ENCODE measurements at places on chromosomes 11 and 22.
A peak's percentile ranks its signal among the peaks of the same experiment; 100 is the strongest.

DNA sequence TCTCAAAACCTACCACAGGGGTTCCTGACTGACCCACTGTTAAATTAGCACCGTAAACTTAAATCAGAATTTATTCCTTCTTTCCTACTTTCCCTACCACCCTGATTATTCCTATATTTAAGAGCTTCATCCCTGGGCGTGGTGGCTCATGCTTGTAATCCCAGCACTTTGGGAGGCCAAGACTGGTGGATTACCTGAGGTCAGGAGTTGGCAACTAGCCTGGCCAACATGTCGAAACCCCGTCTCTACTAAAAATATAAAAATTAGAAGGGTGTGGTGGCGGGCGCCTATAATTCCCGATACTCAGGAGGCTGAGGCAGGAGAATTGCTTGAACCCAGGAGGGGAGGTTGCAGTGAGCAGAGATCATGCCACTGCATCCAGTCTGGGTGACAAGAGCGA, 20.3 kb downstream of the ALG9 start:
- no peak for DNase-seq

- no peak for DNase-seq
These were observed 15.5 kb upstream of the GRK3 start for GRCh38 chr22:25548866-25549464.

GRCh38 chr22:46180370-46181137, 30.2 kb downstream of the PPARA start:
- no peak for DNase-seq

- no peak for DNase-seq
These were observed 47.8 kb downstream of the TEAD1 start for GRCh38 chr11:12721816-12722604.

DNA sequence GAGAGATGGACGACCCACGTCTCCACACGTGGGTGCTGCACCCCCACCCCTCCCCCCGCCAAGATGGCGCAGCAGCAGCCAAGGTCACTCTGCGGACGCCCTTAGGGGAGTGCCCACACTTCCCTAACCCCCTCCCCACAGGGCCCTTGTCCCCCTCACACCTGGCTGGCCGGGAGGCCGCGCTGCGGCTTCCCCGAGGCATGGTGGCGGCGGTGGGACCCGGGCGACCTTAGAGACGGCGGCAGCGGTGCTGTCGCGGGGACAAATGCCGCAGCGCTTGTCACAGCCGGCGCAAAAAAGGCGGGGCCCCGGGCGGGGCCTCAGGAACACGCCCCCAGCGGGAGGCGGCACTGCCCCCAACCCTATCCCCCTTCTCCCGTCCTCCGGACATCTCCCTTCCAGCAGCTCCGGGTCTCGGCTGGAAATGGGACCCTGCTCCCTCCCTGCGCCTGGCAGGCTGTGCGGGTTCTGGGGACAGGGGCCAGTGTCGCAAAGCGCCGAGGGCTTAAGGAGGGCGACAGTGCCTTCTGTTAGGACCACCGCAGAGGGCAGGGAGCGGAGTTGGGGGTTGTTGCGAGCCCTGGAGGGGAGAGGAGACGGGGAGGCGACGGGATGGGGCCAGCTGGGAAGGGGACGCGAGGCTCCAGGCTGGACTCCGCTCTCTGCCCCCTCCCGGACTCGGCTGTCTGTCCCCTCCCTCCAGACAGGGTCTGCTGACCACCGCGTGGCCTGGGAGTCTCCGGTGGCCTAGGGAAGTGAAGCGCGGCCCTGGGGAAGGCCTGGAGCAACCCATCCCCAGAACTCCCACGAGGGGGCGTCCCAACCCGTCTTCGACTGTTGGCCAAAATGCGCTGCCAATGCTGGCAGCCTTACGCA, at the start of gene CHCHD10:
TSS of gene CHCHD10 (minus strand) at position 300 of the 876 bp plus-strand sequence. CDS start at position 202, 98 bp downstream.
- peak; percentile 89 for DNase-seq

GRCh38 chr11:98531576-98531975, 489.2 kb upstream of the CNTN5 start:
- DNase-seq: no peak

DNA sequence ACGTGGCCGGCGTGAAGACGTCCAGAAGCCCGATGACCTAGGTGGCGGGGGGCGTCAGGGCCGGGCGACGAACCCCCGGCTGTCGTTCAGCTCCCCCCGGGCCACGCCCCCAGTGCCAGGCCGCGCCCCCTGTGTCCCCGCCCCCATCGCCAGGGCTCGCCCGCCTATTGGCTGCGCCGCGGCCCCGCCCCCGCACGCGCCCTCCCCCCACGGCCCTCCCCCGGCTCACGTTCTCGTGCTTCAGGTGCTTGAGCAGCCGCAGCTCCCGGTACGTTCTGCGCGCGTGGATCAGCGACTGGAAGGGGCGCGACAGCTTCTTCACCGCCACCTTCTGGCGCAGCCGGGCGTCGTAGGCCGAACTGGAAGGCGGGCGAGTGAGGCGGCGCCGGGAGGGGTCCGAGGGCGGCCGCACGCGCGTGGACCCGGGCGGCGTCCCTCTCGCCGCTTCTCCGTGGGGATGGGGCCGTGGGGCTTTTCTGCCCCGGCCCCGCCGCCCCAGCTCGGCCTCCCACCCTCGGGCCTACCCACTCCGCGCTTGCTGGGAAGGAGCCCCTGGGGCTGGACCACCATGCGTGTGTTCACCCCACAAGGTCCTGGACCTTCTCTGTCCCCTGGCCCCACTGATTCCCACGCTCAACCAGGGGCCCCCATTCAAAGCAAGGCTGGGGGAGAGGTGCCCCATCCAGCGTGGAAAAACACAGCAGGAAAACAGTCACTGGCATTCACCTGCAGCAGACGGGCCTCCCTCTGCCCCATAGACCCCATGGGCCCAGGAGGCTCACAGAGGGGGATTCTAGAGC, 2.4 kb downstream of the MAPK11 start:
- DNase-seq: peak; percentile 77

All from heart right ventricle (tissue), 16 donors.